ENCODE measurements at places on chromosomes 16 and 17.
A peak's percentile ranks its signal among the peaks of the same experiment; 100 is the strongest.

DNA sequence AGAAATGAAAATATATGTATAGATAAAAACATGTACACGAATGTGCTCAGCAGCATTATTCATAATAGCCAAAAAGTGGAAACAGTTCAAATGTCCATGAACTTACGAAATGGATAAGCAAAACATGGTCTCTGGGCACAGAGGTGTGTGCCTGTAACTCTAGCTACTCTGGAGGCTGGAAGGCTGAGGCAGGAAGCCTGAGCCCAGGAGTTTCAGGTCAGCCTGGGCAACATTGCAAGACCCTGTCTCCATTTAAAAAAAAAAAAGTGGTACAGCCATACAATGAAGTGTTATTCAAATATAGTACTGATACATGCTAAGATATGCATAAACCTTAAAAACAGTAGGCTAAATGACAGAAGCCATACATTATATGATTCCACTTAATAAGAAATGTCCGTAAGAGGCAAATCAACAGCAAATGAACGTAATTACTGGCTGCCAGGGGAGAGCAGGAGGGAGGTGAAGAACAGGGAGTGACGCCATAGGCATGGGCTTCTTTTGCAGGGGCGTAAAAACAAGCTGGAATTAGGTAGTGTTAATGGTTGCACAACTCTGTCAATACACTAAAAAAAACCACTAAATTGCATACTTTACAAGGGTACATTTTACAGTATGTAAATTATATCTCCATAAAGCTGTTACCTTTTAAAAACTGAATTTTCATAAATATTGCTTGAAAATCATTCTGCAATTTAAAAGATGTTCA is 87.2 kb upstream of the PLEKHM1 start:
- DNase-seq: no peak

- DNase-seq: no peak
These were observed 11.1 kb downstream of the NACA2 start for GRCh38 chr17:61579961-61580360.

DNA sequence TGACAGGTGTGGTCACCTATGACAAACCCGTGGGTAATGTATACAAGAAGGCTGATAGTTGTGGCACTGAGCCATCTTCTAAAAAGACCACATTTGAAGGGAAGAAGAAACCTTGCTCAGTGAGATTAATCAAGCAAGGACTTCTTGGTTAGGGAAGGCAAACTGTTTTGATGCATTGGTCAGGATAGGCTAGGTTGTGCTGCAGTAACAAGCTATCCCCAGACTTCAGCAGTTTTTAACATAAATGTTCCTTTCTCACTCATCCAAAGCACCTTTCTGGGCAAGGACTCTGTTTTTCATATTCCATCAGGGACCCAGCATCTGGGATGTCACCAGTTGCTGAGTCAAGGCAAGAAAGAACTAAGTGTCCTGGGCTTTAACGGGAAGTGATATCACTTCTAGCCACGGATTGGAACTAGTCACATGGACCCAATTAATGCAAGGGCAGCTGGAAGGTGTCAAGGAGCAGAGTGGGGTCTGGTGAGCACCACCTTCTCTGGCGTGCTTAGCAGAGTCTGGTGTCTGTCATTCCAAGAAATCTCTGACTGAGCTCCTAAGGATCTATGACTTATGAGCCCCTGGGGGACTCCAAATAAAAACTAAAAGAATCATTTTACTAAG is 52.0 kb upstream of the CCL2 start:
- DNase-seq: no peak

GRCh38 chr17:68435876-68436842 is 21.1 kb downstream of the WIPI1 start:
- peak; percentile 64 for DNase-seq

- DNase-seq: no peak
These were observed 137.4 kb upstream of the COX10 start for GRCh38 chr17:13931800-13932460.

- DNase-seq: no peak
These were observed 61.4 kb upstream of the PLCG2 start for GRCh38 chr16:81717662-81718189.

GRCh38 chr17:60158751-60159478 is 9.1 kb downstream of the CA4 start:
- no peak for DNase-seq

GRCh38 chr16:72427783-72428331 is 255.9 kb upstream of the PMFBP1 start:
- DNase-seq: no peak

DNA sequence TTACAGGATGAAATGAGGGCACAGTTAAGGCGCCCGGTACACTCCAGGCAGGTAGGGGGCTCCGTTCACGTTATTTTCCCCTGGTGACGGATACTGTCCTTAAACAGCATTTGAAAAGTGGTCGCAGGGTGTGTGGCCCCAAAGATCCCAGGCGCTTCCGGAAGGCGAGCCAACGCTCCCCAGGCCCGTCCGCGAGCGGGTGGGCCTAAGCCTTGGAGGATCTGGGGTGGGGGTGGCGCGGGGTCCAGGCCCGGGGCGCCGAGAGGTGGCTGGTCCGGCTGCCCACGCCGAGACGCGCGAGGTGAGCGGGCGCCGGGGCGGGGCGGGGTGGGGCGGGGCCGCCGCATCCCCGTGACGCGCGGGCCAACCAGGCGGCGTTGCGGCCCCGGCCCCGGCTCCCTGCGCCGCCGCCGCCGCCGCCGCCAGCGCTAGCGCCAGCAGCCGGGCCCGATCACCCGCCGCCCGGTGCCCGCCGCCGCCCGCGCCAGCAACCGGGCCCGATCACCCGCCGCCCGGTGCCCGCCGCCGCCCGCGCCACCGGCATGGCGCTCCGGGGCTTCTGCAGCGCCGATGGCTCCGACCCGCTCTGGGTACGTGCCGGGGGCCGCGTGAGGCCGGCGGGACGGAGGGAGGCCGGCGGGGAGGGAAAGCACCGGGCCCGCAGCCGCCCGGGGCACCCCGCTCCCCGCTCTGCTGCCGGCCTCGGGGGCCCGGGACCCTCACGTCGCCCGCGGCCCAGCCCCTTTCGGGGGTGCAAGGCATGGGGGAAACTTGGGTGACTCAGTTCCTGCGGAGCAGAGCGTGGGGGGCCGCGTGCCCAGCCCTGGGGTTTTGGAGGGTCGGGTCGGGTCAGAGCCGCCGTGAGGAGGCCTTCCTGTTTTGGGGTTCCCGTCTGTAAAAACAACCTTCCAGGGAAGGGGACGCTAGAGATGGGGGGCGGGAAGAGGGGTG is at the start of gene ABCC1:
ABCC1 (plus strand) TSS at position 407 of the 951 bp plus-strand sequence; CDS start at position 543, 136 bp downstream.
- peak; percentile 12 for DNase-seq

DNA sequence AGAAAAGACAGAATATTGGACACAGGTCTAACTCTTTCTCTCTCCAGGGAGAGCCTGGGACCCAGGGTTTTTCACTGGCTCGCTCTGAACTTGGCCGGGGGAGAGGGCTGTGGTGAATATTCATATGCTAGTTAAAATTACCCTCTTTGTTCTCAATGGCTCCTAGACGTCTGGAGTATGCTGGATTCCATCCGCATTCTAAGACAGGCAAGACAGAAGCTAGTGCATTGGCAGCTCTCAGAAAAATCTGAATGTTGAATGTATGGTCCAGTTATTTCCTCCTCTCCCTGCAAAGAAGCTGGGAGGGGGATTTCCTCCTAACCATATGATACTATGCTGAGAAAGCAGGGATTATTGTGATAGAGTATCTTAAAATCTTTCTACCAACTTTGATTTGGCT is 5.6 kb upstream of the KRT34 start:
- no peak for DNase-seq

DNA sequence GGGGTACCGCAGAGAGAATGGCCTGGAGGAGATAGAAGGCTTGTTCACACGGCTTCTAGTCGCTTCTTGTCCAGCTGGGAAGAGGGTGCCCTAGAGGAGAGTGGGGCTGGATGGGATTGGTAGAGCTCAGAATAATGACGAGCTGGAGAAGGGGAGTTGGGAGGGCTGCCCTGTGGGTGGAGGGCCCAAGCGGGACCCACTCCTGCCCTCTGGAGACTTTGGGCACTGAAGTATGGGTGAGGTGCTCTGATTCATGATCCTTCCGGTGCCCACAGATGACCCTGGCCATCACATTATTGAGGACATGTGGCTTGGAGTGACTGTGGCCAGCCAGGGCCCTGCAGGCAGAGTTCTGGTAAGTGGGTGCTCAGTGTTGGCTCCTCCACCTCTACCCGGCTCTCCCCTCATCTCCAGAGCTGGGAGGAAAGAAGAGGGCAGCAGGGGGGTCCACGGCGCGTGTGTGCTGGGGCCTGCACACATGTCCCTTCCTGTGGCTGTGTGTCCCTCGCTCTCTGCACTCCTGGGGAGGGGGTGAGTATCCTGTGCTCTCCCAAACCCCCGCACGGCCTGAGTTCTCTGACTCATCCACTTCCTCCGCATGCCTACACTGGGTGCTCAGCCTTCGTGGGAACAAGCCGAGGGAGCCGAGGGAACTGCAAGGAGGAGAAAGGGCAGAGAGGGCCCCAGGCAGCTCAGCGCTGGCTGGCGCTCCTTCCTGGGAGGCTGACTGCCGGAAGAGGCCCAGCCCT is 8.5 kb downstream of the ITGA3 start:
- no peak for DNase-seq

- no peak for DNase-seq
These were observed 1.8 kb downstream of the RNF43 start for GRCh38 chr17:58415371-58416055.

GRCh38 chr17:37174205-37174604 is 201.6 kb upstream of the C17orf78 start:
- DNase-seq: no peak

DNA sequence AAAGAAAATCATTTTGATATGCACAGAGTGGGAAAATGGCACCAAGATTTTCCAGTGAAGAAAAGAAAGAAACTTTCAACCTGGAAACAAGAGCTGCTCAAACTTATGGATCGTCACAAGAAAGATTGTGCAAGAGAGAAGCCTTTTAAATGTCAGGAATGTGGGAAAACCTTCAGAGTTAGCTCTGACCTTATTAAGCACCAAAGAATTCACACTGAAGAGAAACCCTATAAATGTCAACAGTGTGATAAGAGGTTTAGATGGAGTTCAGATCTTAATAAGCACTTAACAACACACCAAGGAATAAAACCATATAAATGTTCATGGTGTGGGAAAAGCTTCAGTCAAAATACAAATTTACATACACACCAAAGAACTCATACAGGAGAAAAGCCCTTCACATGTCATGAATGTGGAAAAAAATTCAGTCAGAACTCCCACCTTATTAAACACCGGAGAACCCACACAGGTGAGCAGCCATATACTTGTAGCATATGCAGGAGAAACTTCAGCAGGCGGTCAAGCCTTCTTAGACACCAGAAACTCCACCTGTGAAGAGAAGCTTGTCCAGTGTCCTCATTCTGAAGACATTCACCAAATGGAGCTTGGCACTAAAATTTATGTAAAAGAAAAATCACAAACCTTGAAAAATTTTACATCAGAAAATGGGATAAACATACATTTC is 12.2 kb downstream of the ZNF75A start:
- no peak for DNase-seq

DNA sequence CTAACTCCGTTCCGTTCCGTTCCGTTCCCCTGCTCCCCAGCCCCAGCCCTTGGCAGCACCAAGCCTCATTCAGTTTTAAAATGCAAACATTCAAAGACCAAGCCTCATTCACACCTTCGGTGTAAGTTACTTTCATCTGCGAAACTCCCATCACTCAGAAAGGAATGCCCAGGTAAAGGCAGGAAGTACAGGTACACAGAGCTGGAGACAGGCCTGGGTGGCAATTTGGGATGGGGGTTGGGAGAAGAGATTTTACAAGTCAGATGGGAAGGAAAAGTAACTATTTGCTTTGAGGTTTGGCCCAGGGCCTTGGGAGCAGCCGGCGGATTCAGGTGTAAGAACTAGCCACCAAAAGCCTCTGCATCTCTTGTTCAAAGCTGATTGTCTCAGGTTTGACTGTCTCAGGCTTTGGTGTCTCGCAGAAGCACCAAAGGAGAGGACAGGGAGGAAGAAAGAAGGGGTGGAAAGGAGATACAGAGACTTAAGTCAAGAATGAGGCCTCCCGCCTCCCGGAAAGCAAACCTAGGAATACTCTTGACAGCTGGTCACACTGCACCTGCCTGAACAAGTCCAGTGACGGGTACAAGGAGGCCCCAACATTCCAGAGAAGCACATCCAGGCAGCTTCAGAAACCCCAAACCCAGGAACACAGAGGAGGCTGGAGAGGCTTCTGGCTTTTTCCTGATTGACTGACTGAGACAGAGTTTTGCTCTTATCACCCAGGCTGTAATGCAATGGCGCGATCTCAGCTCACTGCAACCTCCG is 54.7 kb downstream of the NXN start:
- DNase-seq: no peak

- DNase-seq: no peak
These were observed 15.9 kb downstream of the HAPSTR1 start for GRCh38 chr16:9107025-9107970.

GRCh38 chr16:85366031-85366763 is 246.9 kb upstream of the GSE1 start:
- DNase-seq: no peak

DNA sequence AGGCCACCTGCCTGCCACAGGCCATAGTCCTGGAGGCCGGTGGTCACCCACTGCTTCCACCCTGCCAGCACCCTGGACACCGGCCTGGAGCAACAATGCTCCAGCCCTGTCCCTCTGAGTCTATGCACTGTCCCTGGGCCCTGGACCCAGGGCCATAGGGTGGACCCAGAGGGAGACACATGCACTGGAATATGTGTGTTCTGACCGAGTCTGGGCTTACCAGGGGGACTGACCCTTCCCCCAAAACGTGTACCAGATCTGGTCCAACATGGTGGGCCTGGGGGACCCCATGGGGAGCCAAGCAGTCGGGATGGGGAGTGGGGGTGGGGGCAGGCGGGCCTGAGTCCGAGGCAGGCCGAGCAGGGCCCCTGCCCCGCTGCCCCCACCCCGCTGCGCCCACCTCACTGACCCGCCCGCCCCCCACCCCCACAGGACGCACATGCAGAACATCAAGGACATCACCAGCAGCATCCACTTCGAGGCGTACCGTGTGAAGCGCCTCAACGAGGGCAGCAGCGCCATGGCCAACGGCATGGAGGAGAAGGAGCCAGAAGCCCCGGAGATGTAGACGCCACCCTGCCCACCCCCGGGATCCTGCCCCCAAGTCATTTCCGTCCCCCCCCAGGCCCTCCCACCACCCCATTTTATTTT is 357.4 kb downstream of the SEC14L1 start:
- no peak for DNase-seq

GRCh38 chr16:2250652-2251295 is 613 bp downstream of the ECI1 start:
- no peak for DNase-seq

DNA sequence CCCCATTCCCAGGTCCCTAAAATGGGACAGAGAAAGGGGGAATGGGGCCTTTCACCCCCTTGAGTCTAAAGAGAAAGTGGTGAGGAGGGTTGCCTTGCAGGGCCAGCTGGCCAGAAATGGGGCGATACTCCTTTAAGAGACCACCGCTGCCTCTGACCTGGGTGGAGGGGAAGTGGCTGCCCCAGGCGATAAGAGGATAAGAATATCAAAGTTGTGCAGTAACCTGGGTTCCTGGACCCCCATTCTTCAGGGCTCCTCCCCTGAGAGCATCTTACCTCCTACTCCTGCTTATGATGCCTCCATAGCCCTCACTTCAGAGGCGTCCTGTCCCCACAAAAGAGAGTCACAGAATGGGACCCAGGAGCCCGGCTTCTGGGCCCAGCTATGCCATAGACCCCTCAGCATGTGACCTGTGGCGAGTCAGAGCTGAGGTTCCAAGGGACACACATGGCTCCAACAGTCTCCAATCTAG is 5.2 kb upstream of the TSPOAP1 start:
- peak; percentile 70 for DNase-seq

GRCh38 chr16:79430191-79430678 is 170.3 kb downstream of the MAF start:
- no peak for DNase-seq

GRCh38 chr17:49787884-49788477 is 500 bp upstream of the KAT7 start:
- no peak for DNase-seq

GRCh38 chr17:1158879-1159278 is 20.9 kb downstream of the ABR start:
- DNase-seq: no peak
